ENCODE measurements at places on chromosomes 1 and 21.

GRCh38 chr21:38126666-38127303 lies 130.0 kb upstream of the KCNJ15 start:
- peak; percentile 13 for DNase-seq

DNA sequence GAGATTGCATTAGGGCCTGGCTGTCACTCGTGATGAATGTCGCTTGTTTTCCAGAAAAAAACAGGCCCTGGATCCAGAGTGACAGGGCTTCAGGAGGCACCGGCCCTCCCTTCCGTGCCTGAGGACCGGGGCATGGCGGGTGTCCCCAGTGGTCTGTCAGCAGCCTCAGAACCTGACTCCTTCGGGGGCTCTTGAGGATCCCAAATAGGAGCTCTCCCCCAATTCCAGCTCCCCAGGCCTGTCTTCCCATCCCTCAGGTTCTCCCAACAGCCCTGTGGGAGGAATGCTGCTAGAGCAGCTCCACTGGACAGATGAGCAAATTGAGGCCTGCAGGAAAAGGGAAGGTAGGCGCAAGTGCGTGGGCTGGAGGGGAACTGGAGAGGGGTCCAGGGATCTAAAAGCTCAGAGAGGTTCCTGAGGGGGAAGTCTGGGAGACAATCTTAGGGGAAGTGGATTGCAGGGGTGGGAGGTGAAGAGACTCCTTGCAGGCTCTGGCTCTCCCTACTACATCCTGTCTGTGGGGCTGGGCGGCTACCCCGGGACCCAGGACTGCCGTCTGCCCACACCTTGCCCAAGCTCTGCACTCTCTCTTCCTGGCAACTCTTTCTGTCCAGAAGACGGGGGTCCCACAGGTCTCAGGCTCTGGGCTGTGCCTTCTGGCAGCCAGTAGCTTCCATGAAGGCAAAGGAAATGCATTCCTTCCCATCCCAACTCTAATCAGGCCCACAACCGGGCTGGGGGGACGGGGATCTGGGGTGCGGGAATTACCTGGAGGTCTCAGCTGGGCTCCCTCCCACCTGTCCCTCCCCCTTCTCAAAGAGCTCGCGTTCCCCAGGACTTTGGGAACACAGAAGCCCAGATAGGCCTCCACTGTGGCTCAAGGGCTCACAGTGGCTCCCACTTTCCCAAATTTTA lies 105.7 kb upstream of the CASZ1 start:
- no peak for DNase-seq

DNA sequence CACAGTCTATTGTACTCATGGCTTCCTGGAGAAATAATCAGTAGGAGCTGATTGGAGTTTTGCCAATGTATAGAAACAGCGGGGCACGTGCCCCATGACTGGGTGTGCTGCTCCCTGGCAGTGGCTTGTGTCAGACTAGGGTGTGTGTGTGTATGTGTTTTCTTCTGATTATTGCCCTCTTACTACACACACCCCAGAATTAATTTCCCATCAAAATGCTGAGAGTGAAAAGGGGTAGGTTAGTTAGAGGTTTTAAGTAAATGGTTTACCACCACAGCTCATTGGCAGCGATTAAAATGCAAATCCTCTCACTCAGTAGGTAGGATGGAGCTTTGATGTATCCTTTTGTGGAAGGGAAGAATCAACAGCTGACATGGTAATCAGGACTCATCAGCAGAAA lies 29.9 kb downstream of the HHAT start:
- DNase-seq: no peak

DNA sequence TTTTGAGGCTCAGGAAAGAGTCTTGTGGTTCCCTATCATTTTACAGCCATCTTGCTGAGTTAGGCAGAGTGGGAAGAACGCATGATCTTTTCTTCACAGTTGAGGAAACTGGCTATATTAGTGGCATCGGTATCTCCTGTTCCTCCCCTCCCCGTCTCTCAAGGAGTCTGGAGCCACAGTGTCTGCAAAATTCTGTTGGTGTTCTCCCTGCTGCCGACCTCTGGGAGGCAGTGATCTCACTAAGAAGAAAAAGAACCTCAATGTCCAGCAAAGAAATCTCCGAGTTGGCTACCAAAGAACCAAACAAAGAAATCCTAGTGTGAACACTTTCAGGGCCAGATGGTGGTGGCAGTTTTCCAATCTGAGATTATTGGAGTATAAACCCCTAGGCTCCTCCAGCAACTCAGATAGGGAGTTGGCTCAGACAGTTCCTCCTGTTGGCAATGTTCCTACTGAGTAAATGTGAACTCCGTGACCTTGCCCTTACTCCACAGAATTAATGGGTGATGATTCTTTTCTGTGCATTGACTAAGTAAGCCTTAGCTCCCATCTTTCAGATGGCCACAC lies 41.2 kb downstream of the PRAMEF20 start:
- DNase-seq: no peak

GRCh38 chr1:149937759-149938158 lies 1.1 kb upstream of the MTMR11 start:
- no peak for DNase-seq

DNA sequence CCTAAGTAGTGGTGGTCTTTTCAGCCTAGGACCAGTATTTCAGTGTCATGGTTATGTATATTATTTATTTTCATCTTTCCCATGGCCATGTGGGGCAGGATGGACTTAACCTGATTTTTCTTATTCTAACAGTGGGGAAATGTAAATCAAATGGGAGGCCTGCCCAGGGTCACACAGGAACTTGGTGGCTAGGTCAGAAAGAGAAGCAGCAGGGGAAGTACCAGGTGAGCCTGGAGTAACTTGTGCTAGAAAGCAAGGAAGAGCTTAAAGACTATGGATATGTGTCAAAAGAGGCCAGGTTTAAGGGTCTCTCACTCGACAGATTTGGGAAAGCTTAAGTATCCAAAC lies 936 bp downstream of the ZFP69B start:
- no peak for DNase-seq

DNA sequence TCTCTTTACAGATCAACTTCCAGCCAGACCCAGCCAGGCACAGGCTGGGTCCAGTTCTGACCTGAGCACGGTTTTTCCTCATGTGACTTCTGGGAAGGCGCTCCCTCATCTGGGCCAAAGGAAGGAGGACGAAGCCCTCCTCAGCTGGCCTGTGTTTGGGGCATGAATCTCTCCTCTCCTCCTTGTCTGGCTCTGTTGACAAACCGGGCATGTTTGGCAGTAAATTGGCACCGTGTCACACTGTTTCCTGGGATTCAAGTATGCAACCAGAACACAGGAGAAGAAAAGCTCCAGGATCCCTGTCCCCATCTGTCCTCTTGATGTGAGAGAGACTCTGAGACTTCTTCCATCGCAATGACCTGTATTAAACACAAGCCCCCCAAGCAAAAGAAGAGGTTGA lies 18.3 kb downstream of the NECAP2 start:
- no peak for DNase-seq

DNA sequence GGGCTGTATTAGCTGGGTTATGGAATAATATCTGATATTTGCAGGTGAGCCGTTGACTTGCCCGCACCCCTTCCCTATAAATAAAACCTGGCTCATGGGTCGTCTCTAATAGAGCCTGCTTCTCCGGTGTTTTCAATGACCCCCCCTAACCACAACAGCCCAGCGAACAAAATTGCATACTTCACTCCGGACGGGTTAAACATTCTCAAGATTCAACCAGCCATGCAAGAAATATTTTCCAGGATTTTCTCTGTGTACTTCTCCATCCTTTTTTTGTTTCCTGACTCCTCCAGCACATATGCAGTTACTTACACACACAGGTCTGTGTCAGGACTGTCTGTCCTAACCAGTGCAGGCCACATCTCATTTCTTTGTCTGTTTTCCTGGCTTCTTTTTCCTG lies 267.7 kb downstream of the ZNF648 start:
- no peak for DNase-seq

GRCh38 chr1:94280541-94280940 lies 43.2 kb upstream of the ARHGAP29 start:
- no peak for DNase-seq

DNA sequence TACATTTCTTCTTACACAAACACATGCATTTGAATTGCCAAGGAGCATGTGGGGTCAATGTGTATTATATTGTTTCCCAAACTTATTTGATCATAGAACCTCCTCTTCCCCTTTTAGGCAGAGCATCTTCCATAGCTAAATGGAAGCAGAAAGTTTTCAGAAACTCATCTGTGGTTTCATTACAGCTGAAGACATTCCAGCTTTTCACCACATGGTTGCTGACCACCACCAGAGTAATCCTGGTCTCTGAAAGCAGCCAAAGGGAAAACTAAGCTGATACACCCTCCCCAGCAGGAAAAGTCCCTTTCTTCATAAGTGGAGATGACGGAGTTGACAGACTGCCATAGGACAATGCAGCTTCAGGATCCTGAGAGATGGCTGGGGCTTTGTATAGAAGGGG lies 30.2 kb upstream of the OTUD3 start:
- no peak for DNase-seq

DNA sequence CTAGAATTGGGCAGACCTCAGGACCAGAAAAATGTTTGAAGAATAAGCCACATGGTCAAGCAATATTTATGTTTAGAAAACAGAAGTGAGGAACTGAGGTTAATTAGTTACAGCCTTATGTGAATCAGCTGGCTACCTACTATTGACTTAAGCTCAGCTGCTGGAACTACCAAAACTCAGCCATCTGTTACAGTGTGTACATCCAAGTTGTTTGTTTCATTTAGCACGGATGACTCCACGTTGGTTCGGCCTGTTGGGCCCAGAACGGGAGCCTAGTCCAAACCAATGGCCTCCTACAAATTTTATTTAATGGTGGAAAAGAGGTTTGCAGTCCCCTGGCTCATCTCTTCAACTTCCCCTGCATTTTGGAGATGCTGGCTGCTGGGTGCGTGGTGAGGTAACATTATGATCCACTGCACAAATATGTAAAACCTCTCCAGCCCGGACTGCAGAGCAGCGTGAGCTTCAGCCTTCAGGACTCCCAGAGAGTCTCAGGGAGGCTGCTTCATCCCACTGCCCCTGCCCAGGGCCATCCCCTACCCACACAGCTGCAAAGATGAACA lies 143.4 kb downstream of the ZZZ3 start:
- DNase-seq: no peak

DNA sequence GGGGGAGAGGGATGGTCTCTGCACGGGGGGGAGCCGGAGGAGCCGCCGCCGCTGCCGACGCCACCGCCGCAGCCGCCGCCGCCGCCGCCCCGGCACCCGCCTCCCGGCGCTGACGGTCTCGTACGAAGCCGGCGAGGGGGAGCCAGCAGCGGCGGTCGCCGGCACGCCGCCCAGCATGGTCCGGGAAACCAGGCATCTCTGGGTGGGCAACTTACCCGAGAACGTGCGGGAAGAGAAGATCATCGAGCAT lies 311 bp downstream of the SPEN start:
- no peak for DNase-seq

- DNase-seq: no peak
Measured at GRCh38 chr21:45293220-45293725, 5.6 kb upstream of the POFUT2 start.

DNA sequence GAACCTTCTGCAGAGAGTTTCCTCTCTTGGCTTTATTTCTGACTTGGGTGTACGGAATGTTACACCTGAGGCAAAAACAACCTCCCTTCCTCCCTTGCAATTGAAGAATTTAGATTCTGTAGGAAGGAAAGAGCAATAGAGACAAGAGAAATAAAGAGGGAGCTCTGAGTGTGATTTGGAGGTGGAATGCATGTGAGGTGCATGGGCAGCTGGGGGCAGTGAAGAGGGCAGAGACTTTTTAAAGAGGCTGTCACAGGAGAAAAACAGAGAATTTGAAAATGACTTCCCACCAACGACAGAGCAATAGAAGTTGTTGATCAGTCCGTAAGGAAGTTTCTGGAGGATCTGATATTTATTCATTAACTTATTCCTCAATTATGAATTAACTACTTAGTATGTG lies 172.0 kb upstream of the B3GALT2 start:
- DNase-seq: no peak

DNA sequence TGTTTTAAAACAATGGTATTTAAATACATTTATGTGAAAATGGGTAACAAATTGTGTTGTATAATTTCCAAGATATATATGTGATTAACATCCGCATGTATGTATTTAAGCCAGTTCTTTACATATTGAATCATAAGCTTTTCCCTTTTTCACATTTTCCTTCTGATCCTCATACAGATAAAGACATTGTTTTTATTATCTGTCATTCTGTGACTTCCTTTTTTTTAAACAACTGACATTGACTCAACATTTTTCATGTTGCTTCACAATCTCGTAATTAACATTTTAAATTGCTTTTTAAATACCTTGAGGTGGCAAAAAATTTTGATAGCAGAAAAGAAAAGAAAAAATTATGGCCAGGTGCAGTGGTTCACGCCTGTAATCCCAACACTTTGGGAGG lies 1.4 kb downstream of the STXBP3 start:
- no peak for DNase-seq

- DNase-seq: no peak
Measured at GRCh38 chr1:6144647-6145395, 35.3 kb downstream of the CHD5 start.
